ENCODE measurements at places on chromosomes 12 and 14. TPM values are rescaled to one million over a fixed set of nuclear protein-coding genes. Genes with fewer than 3 reads are reported as not detected.

GRCh38 chr12:20426191-20426590 lies 57.9 kb downstream of the PDE3A start:
- H3K27me3 ChIP-seq, result peaks cover 7% of the 10 kb centered on the region
- H3K4me3 ChIP-seq, result no peak overlapping the region
- no peaks in the 10 kb centered on the region for H3K36me3 ChIP-seq
- H3K27ac ChIP-seq, result no peak overlapping the region

DNA sequence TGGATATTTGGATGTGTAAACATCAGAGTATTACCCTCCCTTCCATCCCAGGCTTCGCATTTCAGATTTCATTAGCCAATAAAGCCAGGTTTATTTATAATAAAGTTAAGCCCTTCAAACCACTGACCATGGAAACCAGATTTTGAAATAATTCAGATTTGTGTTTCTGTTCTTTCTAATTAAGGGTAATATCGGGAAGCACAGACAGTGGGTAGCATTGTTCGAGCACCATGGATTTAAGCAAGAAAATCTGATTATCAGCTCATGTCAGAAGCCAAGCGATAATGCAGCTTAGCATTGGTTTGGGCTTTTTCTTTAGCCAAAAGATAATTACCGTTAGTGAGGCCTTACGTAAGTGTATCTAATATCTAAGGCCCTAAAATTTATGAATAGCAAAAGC lies 116.1 kb downstream of the C12orf42 start:
- H3K36me3 ChIP-seq, result peaks cover 3% of the 10 kb centered on the region
- H3K4me1 ChIP-seq, result no peaks in the 10 kb centered on the region
- H3K4me3 ChIP-seq, result no peak overlapping the region
- no peak for DNase-seq
- H3K27ac ChIP-seq, result no peak overlapping the region

- H3K36me3 ChIP-seq, result no peaks in the 10 kb centered on the region
- H3K4me1 ChIP-seq, result no peaks in the 10 kb centered on the region
- no peak for DNase-seq
- no peak overlapping the region for H3K4me3 ChIP-seq
- no peak overlapping the region for H3K27ac ChIP-seq
Observed at GRCh38 chr12:88805692-88806091, 225.4 kb upstream of the KITLG start.

DNA sequence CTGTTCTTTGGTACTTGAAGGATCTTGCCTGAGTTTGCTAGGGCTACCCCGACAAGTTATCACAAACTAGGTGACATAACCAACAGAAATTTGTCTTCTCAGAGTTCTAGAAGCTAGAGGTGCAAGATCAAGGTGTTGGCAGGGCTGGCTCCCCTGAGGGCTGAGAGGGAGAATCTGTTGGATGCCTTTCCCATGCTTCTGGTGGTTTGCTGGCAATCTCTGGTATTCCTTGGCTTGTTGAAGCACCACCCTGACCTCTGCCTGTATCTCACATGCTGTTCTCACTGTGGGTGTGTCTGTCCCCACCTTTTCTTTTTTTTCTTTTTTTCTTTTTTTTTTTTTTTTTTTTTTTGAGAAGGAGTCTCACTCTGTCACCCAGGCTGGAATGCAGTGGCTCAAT lies 81.2 kb downstream of the VCPKMT start:
- H3K4me3 ChIP-seq, result no peak overlapping the region
- no peaks in the 10 kb centered on the region for H3K27me3 ChIP-seq
- DNase-seq, result no peak
- H3K27ac ChIP-seq, result no peak overlapping the region
- peaks cover 41% of the 10 kb centered on the region for H3K4me1 ChIP-seq

GRCh38 chr14:30861200-30861599 lies 13.2 kb upstream of the COCH start:
- no peak overlapping the region for H3K4me3 ChIP-seq
- H3K27me3 ChIP-seq, result peaks cover 42% of the 10 kb centered on the region
- no peak overlapping the region for H3K27ac ChIP-seq
- H3K4me1 ChIP-seq, result no peaks in the 10 kb centered on the region
- H3K36me3 ChIP-seq, result no peaks in the 10 kb centered on the region
- DNase-seq, result no peak

DNA sequence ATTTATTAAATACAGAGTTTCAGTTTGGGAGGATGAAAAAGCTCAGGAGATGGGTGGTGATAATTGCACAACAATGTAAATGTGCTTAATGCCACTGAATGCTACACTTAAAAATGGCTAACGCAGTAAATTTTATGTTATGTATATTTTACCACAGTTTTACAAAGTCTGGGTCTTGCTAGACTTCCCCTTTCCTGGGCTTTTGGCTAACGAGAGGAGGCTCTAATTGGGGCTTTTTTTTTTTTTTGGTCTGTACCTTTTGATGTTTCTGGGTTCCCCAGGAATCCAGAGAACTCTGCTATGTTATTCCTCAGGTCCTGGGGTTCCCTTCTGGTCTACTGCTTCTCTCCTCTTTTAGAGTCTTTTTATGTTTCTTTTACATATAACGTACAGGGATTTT lies 355.5 kb downstream of the CACNA1C start:
- H3K4me1 ChIP-seq, result peaks cover 1% of the 10 kb centered on the region
- H3K27ac ChIP-seq, result no peak overlapping the region
- peaks cover 2% of the 10 kb centered on the region for H3K27me3 ChIP-seq
- no peak for DNase-seq

- peaks cover 2% of the 10 kb centered on the region for H3K4me1 ChIP-seq
- no peak overlapping the region for H3K4me3 ChIP-seq
- no peaks in the 10 kb centered on the region for H3K36me3 ChIP-seq
Observed at GRCh38 chr14:101554991-101555668, 6.2 kb upstream of the DIO3 start.

GRCh38 chr14:100556936-100557505 lies 30.2 kb downstream of the BEGAIN start:
- no peak overlapping the region for H3K27ac ChIP-seq
- H3K36me3 ChIP-seq, result no peaks in the 10 kb centered on the region
- no peak for DNase-seq
- H3K4me1 ChIP-seq, result peaks cover 8% of the 10 kb centered on the region

DNA sequence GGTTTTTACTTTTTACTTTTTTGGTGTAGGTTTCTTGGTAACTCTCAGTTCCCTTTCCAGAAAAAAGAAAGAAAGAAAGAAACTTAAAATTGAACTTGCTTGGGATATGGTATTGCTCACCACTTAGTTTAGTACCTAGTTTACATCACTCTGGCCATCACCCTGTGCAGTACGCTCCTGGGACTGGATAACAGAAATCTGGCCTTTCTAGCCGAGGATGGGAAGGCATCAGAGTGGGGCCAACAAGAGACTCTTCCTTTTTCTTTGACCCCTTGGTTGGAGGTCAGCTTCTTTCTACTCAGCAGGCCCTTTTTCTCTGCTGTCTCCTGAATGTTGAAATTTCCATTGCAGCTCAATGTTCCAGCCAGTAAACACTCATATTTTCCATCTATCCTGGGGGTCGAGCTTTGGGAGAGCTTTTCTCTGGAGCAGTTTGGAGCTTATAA lies 156.6 kb downstream of the TGFB3 start:
- peaks cover 8% of the 10 kb centered on the region for H3K36me3 ChIP-seq
- no peak overlapping the region for H3K4me3 ChIP-seq
- no peak overlapping the region for H3K27ac ChIP-seq

GRCh38 chr12:87866578-87867292 lies 162.5 kb downstream of the C12orf50 start:
- no peaks in the 10 kb centered on the region for H3K4me1 ChIP-seq
- H3K27me3 ChIP-seq, result no peaks in the 10 kb centered on the region

GRCh38 chr14:69685716-69686115 lies 74.3 kb downstream of the SUSD6 start:
- H3K36me3 ChIP-seq, result peaks cover 27% of the 10 kb centered on the region
- H3K4me1 ChIP-seq, result peaks cover 43% of the 10 kb centered on the region
- H3K27me3 ChIP-seq, result no peaks in the 10 kb centered on the region
- H3K4me3 ChIP-seq, result peak overlapping the region; percentile 13

- H3K27ac ChIP-seq, result peak overlapping the region; percentile 14
- H3K4me3 ChIP-seq, result no peak overlapping the region
- H3K36me3 ChIP-seq, result peaks cover 2% of the 10 kb centered on the region
- no peak for DNase-seq
Observed at GRCh38 chr14:31243860-31244259, 36.3 kb upstream of the HECTD1 start.

GRCh38 chr14:105860615-105861580 lies 334.5 kb downstream of the TMEM121 start:
- H3K4me1 ChIP-seq, result peaks cover 33% of the 10 kb centered on the region
- H3K4me3 ChIP-seq, result peak overlapping the region; percentile 64
- H3K36me3 ChIP-seq, result peaks cover 1% of the 10 kb centered on the region

- no peaks in the 10 kb centered on the region for H3K27me3 ChIP-seq
- no peak overlapping the region for H3K27ac ChIP-seq
- peaks cover 5% of the 10 kb centered on the region for H3K36me3 ChIP-seq
- H3K4me3 ChIP-seq, result no peak overlapping the region
- DNase-seq, result no peak
- peaks cover 3% of the 10 kb centered on the region for H3K4me1 ChIP-seq
Observed at GRCh38 chr12:27083861-27084394, 1.6 kb upstream of the C12orf71 start.

DNA sequence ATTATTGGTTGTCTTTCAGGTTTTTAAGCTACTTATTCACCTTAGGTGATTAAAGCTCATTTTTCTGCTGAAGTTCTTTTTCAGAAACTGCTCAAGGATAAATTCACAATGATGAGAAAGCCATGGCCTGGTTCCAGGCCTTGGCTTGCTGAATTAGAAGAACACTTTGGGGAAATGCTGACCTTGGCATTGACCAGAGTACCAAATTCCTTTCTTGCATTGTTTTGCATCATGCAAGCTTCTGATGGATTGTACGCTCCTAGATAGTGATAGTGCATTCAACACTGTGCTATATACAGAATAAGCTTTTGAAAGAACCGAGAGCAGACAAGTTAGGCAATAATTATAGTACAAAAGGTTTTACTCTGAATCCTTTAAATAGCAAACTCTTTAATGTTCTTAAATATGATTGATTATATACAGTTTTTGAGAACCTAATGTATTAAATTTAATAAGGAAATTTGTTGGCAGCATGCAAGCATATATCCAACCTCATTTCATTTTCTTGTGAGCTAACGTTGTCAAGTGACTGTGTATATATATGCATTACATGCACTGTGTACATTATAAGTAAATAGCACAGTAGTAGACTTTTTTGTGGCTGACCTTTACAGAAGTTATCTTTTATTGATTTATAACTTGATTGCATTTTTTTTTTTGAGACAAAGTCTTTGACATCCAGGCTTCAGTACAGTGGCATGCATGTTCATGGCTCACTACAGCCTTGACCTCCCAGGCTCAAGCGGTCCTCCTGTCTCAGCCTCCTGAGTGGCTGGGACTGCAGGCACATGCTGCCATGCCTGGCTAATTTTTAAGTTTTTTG lies 99.2 kb downstream of the DIP2B start:
- no peak overlapping the region for H3K27ac ChIP-seq
- no peak for DNase-seq
- no peaks in the 10 kb centered on the region for H3K27me3 ChIP-seq
- H3K4me3 ChIP-seq, result no peak overlapping the region

DNA sequence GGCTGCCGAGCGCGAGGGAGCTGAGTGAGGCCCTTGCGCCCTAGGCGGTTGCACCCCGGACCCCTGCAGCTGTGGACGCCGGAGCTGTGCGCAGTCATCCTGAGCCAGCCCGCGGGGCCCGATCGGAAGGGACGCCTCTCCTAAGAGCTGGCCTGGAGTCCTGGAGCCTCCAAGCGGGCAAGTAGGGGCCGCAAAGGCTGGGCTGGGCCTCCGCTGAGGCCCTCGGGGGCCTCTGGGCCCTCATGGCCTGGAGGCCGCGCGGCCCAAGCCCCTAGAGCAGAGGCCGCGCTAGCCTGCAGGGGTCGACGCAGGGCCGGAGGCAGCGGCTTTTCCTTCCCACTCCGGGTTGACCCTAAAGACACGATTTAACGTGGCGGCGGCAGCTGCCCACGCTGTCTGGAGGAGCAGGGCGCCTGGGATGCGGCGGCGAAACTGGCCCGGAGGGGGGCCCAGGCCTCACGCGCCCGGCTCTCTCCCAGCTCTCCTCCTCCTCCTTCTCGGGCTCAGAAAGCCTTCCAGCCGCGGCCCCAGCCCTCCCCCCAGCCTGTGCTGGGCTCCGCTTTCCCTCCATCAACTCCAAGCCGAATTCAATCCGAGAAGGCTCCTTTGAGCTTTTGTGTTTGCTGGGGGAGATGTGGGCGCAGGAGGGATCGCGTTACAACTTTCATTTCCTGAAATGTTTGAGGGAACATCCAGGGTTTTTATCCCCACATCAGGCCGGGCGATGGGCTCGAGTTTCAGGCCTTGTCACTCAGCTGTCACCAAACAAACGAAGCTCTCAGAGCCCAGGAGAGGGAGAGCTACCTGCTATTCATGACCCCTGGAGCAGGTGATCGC lies 11.6 kb downstream of the SIX1 start:
- H3K27ac ChIP-seq, result no peak overlapping the region
- no peaks in the 10 kb centered on the region for H3K36me3 ChIP-seq
- H3K4me1 ChIP-seq, result peaks cover 11% of the 10 kb centered on the region
- peak; percentile 32 for DNase-seq
- H3K27me3 ChIP-seq, result peaks cover 89% of the 10 kb centered on the region
- peak overlapping the region; percentile 47 for H3K4me3 ChIP-seq

RASSF9 gene
- not detected for total RNA-seq

SAMD4A gene
- total RNA-seq, result 2.6 TPM

ZFYVE21 gene
- 19.5 TPM for total RNA-seq

DPF3 gene
- 3.8 TPM for total RNA-seq

PPM1H gene
- total RNA-seq, result 0.06 TPM
